ENCODE measurements at places on chromosomes 3 and 15. TPM values are rescaled to one million over a fixed set of nuclear protein-coding genes. Genes with fewer than 3 reads are reported as not detected.

Gene ITIH4
- total RNA-seq: 23.7 TPM

Gene GOLGA6L10
- 0.41 TPM for total RNA-seq

DNA sequence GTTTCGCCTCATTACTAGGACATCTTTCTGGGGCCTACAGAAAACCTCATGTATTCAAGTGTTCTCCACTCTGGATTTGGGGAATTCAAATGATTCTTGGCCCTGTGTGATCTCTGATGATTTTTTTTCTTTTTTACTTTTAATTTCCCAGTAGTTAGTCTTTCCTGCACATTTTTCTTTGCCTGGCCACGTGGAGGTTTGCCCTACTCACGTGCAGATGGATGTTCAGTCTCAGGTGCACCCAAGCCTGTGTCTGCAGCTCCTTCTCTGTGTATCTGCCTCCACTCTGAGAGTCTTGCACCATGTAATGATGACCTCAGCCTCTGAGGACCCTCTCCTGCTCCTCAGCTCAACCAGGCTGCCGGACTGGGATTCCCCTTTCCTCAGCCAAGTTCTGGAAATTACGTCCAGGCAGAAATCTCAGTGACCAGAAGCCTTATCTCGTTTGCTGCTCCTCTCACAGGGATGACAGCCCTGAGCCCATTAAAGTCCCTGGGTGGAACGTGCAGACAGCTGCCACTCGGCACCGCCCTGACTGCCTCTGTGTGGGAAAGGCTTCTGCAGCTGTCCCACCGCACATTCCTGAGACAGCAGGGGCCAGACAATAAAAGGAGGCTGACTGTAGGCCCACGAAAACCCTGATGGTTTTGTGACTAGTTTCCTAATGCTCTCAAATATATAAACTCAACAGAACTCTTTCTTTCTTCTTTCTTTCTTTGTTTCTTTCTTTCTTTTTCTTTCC, 31.4 kb upstream of the GABRB3 start:
- H3K36me3 ChIP-seq: no peaks in the 10 kb centered on the region
- H3K4me3 ChIP-seq: no peak overlapping the region
- no peaks in the 10 kb centered on the region for H3K4me1 ChIP-seq

DNA sequence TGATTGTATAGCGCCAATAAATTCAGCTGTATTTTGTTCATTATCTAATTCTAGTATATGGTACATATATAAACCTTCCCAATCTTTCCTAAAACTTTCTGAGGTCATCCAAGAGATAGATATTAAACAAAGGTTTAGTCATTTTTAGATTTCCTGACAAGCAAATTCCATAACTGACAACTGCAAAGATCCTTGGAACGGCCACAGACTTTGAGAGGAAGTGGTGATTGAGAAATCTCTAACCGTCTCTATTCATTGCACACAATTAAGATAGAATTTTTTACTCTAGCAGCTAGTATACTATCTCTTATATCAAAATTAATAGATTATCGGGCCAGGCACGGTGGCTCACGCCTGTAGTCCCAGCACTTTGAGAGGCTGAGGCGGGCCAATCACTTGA, 4.7 kb downstream of the CSNK1G1 start:
- peaks cover 23% of the 10 kb centered on the region for H3K4me1 ChIP-seq
- H3K36me3 ChIP-seq: peaks cover 15% of the 10 kb centered on the region
- H3K27me3 ChIP-seq: no peaks in the 10 kb centered on the region
- H3K27ac ChIP-seq: no peak overlapping the region
